ENCODE measurements at places on chromosomes 5 and 9.

DNA sequence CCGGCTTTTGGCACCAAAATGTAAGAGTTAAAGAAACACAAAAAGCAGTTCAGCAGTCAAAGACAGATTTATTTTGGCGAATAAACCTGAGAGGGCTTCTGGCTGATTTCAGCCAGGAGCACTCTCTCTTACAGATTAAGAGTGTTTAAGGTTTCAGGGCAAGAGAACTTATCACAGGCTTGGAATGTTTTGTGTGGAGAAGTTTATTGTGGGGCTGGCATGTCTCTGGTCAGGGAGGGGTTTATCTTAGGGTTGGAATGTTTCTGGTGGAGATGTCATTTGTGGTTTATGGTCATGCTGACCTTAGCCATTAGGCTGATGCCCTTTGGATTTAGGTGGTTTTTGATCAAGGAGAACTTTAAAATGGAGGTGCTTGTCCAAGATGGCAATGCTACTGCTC lies 622.3 kb upstream of the PTPRD start:
- no peak for DNase-seq

- no peak for DNase-seq
Measured at GRCh38 chr9:83208065-83208850, 145.3 kb upstream of the RASEF start.

- no peak for DNase-seq
Measured at GRCh38 chr9:111978616-111979015, 82.0 kb downstream of the UGCG start.

DNA sequence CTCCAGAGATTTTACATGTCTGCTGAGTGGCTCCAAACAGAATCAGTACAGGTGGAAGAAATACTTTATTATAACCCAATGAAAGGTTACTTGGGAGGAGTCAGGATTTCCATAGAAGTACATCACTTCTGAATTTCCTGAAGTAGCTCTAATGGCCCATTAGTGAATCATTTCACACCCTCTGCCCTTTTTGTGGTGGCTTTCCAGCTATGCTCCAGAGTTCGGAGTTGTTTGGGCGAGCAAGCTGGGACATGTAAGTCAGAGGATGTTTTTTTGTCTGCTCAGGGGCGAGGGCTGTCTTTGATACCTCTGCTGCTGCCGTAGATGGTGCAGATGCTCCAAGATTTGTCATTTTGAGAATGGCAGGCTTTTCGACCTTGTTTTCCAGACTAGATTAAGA lies 226.1 kb downstream of the GOLPH3 start:
- DNase-seq = no peak

DNA sequence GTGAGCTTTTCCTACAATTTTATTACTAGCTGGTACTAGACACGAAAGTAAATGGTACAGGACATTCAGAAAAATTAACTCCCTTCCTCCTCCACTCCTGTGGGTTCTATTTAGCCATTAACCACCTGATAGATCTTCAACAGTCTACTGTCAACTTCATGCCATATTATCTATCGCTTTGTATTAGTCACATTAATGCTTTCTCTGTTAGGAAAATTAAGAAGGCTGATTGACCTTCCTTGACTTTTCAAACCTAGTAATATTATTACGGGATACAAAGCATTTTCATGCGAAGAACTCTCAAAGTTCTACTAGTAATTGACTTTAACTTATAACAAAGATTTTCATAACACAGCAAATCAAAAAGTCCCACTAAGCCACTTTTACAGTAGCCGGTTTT lies 1.2 kb downstream of the TEX10 start:
- DNase-seq = no peak

DNA sequence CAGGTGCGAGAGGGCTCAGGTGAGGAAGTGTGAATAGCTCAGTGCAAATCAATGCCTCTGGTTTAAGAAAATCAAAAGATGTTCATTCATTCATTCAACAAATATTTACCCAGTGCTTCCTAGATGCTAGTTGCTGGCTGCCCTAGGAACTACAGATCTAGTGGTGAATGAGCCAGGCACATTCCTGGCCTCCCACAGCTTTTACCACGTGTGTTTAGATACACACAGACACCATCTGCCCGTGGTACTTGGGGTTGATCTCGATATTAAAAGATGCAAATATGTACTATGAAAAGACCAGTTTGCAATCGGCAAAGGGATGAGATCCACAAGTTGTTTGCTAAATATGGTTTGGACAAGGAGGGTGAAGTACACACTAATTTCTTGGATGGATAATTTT lies 78.2 kb downstream of the GTF3C4 start:
- no peak for DNase-seq

DNA sequence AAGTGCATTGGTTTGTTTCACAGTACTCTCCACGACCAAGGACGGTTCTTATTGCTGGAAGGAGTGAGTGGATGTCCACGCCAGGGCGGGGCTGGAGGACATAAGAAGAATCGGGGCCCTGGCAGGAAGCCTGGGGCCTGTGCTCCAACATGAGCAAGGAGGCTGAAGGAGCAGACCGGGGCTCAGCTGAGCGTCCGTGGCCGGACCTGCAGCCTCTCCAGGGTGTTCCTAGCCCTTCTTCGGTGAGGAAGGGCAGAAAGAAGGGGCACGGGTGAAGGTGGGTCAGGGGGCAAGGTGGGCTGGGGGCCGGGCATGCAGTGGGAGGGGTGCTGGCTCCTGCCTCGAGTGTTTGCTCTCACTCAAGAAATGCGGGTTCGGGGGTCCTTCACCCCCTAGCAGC lies 18.1 kb downstream of the FAM78A start:
- no peak for DNase-seq

DNA sequence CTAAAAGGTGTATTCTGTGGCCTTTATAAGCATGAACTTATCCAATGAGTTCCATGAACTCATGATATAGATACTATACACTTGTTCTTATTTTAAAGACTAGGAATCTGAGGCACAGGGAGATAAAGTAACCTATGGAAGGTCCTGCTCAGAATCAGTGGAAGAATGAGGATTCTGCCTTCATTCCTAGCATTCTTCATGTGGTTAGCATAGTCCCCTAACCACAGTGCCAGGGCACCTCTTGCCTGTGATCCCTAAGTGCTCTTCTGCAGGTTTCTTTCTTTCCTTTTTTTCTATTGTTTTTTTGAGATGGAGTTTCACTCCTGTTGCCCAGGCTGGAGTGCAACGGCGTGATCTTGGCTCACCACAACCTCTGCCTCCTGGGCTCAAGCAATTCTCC lies 174.1 kb downstream of the C9orf152 start:
- no peak for DNase-seq

DNA sequence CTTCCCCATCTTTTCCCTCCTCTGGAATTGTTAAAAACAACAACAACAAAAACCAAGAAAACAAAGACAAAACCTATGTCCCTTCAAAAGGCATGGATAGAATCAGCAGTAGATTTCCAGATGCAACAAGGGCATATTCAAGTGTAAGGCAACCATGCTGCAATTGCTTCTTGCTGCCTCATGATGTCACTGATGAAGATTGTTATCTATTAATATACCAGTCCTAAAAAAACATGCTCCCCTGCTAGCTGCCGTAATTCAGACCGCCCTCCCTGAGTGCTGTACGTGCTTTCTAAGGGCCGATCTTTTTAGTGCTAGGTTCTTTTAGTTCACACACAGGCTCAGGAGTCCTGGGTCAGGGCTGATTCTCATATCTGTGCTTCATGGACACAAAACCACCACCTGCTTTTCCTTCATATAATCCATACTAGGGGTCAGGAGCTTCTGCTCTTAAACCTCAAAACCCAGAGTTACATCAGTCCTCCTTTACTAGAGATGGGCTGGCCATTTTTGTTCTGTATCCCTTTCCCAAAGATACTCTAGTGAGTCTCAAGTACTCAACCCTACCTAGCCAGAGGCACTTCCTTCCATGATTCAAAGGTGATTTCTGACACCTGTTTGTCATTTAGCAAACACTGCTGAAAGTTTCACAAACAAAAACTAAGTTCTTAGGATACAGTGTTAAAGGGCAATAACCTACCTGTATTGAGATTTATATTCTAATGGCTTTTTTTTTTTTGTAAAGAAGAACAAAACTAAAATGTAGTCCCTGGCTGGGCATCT lies 82.1 kb downstream of the GIN1 start:
- no peak for DNase-seq

GRCh38 chr5:92633176-92633575 lies 947.8 kb downstream of the NR2F1-AS1 start:
- no peak for DNase-seq

DNA sequence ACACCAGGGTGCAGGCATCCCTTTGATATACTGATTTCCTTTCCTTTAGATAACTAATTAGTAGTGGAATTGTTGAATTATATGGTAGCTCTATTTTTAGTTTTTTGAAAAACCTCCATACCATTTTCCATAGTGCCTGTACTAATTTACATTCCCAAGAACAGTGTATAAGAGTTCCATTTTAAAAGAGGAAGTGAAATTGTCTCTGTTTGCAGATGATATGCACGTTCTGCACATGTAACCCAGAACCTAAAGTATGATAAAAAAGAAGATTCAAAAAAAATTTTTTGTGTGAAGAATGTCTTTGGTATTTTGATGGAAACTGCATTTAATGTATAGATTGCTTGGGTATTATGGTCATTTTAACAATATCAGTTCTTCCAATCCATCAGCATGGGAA lies 424.0 kb upstream of the CCNH start:
- DNase-seq = no peak

DNA sequence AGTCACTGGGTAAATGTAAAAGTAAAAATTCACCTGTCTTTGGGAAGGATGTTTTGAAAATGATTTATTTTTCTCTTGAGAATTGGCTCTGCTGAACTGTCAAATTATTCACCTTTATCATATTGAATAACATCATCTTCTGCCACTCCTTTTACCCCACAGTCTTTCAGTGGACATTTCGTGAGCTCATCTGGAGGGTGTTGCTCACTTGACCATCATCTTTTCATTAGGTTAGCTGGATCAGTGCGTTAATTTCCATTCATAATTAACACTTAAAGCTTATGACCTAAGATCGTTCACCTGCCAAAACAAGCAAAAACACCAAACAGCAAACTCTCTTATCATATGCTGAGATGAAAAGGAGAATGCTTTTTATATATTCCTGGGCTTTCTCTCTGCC lies 53.4 kb upstream of the TNFAIP8 start:
- no peak for DNase-seq

- DNase-seq = peak; percentile 29
Measured at GRCh38 chr5:139847790-139848507, 52.3 kb downstream of the PSD2 start.

- no peak for DNase-seq
Measured at GRCh38 chr5:126219616-126220015, 203.6 kb upstream of the GRAMD2B start.

DNA sequence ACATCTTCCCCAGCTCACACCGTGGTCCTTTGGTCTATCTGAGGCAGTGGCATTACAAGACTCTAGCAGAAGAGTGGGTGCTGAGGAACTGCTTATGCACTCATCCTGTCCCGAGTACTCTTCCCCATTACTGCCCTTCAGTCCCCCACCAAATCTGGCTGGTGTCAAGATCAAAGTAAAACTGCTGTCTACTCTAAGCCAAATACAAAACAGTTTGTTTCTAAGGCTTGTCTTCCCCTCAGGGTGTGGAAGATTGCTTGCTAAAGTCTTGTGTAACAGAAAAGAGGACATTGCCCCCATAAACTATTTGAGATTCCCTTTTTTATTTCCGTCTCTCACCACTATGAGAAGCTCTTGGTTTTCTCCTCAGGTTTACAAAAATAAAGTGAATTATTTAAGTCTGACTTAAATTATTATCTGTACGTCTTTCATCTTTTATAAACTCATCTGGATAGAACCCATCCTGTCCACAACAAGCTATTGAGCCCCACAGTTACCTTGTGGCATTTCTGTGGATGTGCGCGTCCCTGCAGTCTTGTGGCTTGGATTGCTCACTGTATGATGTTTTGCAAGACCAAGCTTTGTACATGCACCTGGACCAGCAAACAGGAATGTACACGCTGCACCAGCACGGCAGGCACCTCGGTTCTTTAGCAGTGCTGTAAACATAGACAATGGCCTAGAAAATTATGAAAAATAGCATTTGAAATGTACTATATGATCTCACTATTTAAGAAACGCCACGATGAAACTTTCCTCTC lies 61.0 kb downstream of the CYSTM1 start:
- DNase-seq = no peak

DNA sequence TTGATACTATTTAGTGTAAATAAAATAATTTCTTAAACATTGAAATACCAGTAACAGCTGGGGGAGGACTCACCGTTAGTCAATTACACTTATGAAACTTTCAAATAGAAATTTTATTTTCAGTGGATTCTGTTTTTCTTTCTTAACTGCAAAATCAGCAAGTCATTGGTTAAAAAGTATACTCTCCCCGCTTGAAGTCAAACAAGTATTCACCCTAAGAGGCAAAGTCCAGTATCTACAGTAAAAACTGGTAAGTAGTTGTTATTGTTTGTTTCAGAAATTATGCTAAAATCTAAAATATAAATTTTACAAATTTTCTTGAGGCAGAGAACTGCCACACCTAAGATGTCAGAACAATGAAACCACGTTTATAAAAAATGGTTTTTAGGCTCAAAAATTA lies 22.4 kb downstream of the NREP start:
- DNase-seq = no peak

- DNase-seq = no peak
Measured at GRCh38 chr5:2006971-2007291, 124.2 kb upstream of the IRX4 start.

GRCh38 chr5:134101686-134102439 lies 12.6 kb upstream of the TCF7 start:
- peak; percentile 11 for DNase-seq

GRCh38 chr5:1200495-1201326 lies 684 bp upstream of the SLC6A19 start:
- DNase-seq = no peak

DNA sequence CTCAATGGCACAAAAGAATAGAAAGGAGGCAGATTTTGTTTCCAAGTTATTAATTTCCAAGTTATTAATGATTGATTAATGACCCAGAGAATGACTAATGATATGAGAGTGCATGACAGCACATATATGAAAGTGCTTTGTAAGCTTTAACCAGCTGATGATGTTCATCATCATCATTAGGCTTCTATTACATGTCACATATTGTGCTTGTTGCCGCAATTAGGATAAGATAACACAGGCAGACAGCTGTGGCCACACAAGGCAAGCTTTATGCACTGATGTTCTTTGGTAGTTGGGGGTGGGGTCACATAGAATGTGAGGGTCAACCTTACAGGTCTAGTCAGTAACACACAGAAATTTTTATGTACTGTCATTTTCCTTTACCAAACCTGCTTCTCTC lies 219.7 kb downstream of the TRPM3 start:
- no peak for DNase-seq

DNA sequence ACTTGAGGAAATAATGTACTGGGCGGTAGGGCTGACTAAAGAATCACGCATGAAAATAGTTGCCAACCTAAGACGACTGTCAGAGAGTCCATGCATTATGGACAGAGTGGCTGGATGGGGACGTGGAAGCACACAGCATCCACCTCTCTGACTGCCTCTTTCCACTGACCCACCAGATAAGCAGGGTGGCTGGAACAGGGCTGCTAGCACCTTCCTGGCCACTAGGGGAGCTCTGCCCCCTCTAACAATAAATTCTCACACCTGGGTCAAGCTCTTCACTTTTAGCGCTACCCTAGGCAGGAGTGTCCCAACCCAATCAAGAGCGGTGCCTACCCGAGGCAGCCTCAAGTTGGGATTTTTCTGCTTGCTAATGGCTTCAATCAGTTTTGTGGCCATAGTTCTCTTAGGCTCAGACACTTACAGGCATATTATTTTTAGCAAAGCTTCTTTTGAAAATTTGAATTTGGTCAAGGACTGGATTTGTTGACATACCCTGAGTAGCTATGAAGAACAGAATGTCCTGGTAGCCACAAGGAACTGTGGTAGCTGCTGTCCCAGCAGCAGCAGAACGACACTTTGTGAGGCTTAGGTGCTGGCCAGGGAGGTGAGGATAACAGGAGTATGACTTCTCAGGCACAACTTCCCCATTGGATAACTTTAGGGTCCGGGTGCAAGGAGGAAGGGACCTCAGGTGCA lies 6.9 kb upstream of the TPM2 start:
- DNase-seq = no peak

All from foreskin melanocyte (primary cell).